ENCODE measurements at places on chromosomes 2 and 18.
A peak's percentile ranks its signal among the peaks of the same experiment; 100 is the strongest.

DNA sequence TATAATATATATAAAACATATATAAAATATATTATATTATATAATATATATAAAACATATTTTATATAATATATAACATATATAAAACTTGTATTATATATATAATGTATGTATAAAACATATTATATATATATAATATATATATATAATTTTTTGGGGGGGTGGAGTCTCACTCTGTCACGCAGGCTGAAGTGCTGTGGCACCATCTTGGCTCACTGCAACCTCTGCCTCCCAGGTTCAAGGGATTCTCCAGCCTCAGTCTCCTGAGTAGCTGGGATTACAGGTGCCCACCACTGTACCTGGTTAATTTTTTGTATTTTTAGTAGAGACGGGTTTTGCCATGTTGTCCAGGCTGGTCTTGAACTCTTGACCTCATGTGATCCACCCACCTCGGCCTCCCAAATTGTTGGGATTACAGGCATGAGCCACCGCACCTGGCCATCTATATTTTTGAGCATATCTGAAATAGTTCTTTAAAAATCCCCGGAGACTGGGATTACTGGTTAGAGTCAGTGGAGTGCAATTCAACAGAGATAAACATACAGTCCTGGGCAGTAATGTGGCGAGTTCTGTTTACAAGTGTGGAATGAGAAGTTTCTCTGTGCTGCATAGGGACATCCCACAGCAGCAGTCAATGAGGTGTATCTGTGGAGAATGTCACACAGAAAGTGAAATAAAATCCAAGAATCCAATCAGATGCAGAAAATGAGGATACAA is 208.4 kb downstream of the MYCN start:
- no peak for DNase-seq

GRCh38 chr2:20507166-20507692 is 60.4 kb downstream of the RHOB start:
- no peak for DNase-seq

GRCh38 chr2:84999553-84999955 is 28.6 kb downstream of the KCMF1 start:
- DNase-seq: no peak

- DNase-seq: no peak
Observed at GRCh38 chr2:240933966-240934700, 28.0 kb downstream of the CROCC2 start.

GRCh38 chr2:238267884-238268680 is 20.3 kb downstream of the PER2 start:
- no peak for DNase-seq

GRCh38 chr2:47023332-47023731 is 107.7 kb upstream of the MCFD2 start:
- no peak for DNase-seq

DNA sequence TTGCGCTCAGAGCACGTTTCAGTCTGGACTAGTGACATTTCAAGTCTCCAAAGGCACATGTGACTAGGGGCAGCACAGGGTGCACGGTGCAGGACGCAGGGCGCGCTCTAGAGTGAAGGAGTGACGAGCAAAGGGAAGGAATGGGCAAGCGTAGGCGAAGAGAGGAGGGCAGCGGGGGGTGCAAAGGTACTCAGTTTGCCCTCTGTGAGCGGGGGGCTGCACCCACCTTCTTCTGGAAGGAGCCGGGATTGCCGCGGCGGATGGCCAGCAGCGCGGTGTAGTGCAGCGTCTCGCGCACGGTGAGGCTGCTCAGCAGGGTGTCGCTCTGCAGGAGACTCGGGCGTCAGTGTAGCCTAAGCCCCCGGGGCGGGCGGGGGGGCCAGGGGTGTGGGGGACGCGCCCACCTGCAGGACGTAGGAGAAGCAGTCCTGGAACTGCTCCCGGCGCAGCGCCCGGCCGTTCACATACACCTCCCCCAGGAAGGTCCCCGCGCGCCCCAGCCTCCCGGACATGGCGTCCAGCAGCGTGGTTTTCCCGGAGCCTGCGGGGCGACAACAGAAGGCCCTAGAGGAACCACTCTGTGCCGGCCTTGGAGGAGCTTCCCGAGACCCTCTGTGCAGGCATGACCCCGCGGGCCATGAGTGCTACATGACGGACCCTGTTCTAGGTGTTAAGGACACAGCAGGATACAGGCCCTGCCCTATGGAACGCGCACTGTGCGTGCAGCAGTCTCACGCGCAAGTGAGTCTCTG is 6.9 kb downstream of the ABCG5 start:
- DNase-seq: no peak

- DNase-seq: no peak
Observed at GRCh38 chr18:2486426-2486825, 84.9 kb downstream of the METTL4 start.

DNA sequence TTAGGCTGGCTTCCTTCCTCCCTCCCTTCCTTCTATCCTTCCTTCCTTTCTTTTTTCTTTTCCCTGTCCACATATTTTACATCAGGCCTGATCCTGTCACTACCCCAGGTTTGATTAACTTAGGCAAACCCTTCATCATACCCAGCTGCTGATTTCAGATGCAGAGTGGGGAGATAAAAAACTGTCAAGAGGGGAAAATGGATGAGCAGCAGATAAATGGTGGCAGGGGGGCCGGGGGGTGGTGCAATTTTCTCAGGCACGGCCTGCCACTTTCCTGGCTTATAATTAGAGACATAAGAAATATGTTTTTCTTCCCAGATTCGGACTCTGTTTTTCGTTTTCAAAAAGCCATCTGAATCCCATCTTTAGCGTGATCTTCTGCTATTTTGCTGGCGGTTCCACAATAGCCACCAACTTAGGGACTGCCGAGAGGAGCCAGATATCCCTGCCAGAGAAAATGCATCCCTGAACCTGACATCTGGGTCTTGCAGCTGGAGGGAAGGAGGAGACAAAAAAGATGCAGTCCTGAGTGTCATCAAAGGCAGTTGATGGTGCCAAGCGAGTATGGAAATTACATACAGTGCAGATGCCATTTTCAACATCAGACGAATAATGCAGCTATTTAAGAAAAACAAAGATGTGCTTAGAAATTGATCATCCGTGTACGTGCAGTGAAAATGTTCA is 49.9 kb downstream of the CXCR4 start:
- no peak for DNase-seq

DNA sequence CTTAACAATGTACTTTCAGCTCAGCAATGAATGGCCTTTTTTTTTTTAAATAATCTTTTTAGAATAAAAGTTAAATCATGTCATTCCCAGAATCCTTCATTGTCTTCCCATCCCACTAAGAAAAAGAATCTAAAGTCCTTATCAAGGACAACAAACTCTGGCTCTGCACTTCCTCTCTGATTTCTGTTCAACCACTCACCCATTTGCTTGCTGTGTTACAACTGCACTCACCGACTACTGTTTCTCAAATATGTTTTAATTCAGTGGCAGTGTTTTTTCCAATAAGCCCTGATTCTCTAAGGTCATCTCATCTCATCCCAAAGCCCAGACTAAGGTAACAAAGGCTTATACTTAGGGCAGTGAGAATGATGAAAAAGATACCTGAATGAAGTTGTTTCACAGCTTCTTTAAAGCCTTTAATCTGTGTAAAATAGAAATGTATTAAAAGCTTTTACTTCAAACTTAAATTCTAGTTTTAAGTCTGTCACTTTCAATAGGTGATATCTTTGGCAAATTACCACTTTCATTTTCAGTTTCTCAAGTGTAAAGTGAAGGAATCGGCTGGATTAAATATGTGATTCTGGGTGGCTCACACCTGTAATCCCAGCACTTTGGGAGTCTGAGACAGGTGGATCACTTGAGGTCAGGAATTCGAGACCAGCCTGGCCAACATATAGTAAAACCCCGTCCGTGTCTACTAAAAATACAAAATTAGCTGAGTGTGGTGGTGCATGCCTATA is 87.6 kb downstream of the RBBP8 start:
- no peak for DNase-seq

GRCh38 chr2:157181234-157181633 is 76.3 kb upstream of the GALNT5 start:
- no peak for DNase-seq

- DNase-seq: peak; percentile 28
Observed at GRCh38 chr2:68767031-68767961, 32.7 kb downstream of the ARHGAP25 start.

DNA sequence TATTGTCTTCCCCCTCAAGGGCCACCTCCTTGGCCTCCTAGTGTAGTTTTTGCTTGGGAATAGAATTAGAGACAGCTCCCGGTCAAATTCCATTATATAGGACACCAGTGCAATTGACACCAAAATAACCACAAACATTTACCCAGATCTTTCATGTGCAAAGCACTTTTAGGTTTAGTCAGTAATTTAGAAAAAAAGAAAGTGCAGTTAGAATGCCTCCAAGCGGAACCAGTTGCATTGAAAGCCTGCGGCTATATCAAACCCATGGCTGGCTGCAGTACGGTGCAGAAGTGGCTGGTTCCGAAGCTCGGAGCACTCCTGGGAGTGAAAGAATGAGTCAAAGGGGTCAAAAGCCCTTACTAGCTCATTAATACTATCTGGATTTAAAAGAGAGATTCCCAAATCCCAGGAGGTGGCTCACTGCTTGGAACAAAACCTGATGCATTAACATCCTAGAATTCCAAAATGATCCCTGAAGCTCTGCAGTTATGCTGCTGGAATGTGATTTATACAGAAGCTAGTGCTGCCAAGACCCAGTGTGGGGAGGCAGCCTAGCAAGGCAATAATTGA is 432.2 kb upstream of the KLHL29 start:
- DNase-seq: no peak

- no peak for DNase-seq
Observed at GRCh38 chr2:130830538-130830937, 6.2 kb upstream of the ARHGEF4 start.

- no peak for DNase-seq
Observed at GRCh38 chr2:152432206-152432653, 97.3 kb downstream of the FMNL2 start.

DNA sequence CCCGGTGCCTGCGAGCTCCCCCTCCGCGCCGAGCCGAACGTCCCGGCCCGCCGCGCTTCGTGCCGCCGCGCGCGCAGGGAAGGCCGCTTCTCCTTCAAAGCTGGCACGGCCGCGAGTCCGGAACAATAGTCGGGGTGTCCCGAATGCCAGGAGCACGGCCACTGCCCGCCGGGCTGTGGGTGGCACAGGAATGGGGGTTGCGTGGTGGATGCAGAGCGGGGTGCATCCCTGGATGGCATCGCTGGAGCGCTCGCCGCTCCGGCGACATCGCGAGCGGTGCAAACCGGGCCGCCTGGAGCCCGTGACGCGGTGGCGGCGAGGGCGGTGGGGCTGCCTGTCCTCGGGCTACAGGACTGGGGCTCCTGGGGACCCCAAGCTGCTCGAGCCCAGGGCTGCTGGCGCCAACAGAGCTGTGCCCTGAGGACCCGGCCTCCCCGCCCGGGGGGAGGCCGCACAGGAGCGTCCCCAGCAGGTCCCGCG is 1.1 kb upstream of the SATB2 start:
- no peak for DNase-seq

DNA sequence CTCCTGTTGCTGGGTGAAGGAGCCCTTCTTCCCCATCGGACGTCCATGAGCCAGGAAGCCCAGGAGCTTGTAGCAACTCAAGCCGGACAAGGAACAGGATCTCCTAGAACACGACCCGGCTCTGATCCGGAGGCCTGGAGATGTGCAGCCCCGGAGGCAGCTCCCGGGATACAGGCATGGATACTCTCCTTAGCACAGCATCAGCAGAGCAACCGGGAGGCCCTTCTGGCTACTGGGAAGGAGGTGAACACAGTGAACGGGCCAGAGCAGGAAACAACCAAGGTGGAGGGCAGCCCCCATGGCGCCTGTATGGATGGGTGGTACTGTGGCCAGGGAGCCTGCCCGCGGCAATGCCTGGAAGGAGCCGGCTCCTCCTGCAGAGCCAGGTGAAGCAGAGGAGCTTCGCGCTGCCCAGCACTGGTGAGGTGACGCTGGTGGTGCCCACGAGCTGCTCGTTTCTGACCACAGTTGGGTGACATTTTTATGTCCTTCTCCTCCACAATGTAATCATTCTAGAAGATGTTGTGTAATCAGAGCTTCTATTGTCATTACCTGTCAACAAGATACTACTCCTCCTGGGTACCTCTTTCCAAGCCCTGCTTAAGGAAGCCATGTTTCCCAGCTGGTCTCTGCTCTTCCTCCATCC is 94.3 kb downstream of the TWIST2 start:
- DNase-seq: no peak

GRCh38 chr2:212854116-212854515 is 297.3 kb downstream of the IKZF2 start:
- no peak for DNase-seq

GRCh38 chr2:181891258-181891965 is at the start of gene ITPRID2:
Gene ITPRID2, plus strand, starts transcription at chr2:181891730. Its CDS starts 337 bp downstream, at chr2:181892067.
- peak; percentile 8 for DNase-seq

GRCh38 chr2:215998636-215999035 is 14.7 kb downstream of the MREG start:
- DNase-seq: no peak

Data from activated naive CD4-positive, alpha-beta T cell (primary cell).